ENCODE measurements at places on chromosomes 6 and 20.

GRCh38 chr6:3616565-3617176 lies 134.8 kb downstream of the PXDC1 start:
- no peak for DNase-seq

GRCh38 chr6:105819745-105820144 lies 266.4 kb upstream of the PRDM1 start:
- no peak for DNase-seq

DNA sequence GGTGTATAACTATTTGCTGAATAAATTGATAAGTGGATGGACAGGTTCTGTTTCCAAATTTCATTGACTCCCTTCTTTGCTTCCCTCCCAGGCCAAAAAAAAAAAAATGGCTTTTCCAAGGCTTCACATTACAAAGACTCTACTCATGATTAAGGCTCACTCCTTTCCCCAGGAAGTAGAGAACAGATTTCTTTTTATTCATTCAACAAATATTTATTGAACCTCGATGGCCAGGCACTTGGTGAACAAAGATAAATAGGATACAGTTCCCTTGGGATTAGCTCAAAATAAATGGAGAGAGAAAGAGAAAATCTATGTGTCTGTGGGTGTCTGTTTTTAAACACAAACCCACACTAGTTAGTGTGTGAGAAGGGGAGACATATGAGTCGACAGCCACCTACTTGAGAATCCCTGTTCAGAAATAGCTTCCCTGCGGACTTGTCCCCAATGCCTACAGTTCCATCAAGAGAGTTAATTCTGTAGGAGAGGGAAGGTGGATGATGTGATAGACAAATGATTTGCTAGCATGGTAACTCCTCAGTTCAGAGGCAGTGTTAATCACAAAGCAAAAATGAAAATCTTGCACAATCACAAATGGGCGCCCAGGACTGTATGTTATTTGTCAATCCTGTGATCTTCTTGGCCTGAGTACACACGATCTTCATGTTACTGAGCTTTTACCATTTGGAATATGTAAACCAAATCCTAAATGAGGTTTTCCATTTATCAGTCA lies 20.3 kb downstream of the TRAF3IP2 start:
- no peak for DNase-seq

- no peak for DNase-seq
Observed at GRCh38 chr6:157047951-157048350, 270.8 kb downstream of the ARID1B start.

DNA sequence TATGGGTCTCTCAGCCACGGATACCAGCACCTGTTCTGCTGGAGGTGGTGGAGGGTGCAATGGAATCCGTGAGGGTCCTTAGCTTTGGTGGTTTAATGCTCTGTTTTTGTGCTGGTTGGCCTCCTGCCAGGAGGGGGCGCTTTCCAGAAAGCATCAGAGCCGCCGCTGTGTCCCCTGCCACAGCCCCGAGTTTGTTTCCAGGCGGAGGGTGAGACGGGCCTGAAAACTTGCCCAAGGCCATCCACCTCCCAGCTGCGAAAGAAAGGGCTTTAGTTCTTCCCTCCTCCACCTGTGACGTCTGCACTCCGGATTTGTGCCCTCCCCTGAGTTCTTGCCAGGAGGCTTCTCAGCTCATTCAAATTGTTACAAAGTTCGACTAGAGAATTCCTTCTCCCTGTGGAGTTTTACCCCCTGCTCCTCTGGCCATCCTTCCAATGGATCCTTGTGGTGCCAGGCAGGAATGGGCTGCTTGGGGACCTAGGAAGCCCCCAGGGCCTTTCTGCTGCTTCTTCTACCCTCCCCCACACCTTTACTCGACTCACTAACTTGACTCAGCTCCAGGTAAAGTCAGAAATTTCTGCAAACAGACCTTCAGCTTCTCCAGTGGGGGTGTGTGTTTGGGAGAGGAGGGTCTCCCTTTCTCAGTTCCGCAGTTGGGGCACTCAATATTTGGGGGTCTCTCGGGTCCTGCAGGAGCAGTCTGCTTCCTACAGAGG lies 873.7 kb downstream of the KIF16B start:
- DNase-seq = peak; percentile 72

DNA sequence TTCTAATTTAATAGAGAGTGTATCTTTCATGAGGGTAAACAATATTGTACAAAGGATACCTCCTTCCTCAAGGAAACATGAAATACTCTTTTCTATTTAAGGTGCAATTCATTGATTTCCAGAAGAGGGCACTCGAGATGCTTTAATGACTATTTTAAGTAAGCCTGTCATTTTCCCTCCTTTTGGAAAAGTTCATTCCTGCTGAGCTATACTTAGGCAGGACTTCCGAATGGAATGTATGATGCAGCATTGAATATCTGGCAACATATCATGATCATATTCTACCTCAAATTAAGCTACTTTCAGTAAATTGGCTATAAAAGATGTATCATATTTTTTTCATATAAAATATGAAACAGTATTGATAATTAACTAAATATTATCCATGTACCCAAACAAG lies 5.0 kb downstream of the DST start:
- DNase-seq = peak; percentile 46

- no peak for DNase-seq
Observed at GRCh38 chr6:160028487-160029275, 59.8 kb downstream of the IGF2R start.

DNA sequence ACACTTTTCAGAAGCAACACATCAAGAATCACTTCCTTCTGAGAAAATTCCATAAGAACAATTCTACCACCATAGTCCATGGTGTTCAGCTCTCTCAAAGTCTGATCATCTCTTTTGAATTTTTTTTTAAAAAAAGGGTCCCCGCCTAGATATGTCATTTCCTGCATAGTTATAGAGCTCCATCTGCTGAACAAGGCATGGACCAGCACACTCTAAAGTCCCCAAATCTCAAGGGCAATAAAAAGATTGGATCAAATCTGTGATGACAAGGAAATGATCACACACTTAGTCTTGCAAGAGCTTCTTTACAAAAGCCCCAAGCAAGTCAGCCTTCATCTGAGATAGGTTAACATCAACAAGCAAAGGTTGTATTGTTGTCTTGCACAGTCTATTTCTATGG lies 100.7 kb upstream of the STMND1 start:
- DNase-seq = no peak

DNA sequence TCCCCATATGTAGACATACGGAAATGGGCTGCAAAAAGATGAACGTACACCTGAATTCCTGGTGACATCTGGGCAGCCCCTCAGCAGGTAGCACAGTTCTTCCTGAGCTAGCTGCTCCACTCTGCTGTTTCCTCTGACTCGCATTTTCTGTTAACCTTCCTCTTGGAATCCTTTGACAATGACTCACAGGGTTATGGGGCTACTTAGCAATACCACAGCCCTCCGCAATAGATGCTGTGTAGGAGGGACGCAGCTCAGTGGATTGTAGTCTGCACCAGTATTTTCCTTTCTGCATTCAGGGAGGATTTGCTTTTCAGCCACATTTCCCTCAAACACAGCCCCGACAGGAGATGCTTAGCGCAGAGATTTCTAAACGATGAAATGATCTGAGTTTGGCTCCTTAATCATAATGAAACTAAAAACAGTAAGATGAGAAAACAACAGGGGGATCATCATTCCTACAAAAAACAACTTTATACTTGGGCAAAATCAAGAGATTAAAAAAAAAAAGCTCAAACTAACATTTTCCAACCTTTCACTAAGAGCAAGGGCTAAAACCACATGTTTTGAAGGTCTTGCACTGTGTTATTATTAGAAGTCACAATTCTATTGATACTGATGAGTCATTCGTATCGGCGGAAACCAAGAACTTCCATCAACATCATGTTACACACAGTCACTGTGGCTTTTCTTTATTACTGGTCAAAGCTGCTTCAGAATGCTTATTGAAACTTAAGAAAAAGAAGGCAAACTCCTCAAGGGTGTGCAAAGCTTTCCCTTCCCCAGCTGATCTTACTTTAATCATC lies 12.2 kb downstream of the BACH2 start:
- peak; percentile 91 for DNase-seq

- DNase-seq = no peak
Observed at GRCh38 chr6:67451874-67452273, 1183.2 kb upstream of the ADGRB3 start.

GRCh38 chr6:68372991-68373390 lies 262.1 kb upstream of the ADGRB3 start:
- no peak for DNase-seq

DNA sequence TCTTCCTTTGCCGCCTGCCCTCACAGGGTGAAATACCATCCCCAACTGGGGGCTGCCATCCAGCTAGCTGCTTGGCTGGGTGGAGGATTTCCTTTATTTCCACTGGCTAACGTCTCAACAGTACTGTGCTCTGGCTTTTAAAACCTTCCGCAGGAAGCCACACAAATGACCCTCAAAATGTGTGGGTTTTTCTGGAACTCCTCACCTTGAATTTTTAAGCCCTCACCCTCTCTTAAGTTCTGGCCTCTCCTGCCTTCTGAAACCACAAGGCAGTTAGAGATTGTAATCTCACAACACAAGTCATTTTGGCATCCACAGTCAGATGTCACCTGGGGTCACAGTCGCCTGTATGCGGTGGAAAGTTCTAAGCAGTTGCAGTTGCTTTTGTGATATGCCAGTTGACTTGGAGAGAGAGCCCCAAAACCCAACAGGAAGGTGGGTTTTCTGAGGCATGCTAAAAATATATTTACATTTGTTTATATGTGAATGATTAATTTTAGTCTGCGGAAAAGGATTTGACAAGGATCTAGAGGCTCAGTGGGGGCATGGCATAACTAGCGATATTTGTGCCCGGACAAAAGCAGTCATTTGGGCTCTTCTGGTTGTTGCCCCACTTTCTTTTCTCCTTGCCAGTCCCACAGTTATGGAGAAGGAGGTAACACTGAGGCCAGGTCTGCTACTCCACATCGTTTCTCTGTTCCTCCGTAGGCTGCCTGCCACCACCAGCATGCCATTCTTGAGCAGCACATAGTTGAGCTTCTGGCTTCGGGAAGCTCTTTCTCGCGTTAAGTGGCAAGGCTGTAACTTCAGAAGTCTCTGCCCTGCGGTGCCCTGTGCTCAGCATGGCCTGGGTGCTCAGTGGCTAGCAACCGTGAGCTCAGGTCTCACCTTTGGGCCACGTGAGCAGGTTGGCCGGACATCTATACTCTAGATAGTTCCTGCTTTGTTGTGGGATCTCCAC lies 335.3 kb downstream of the CD83 start:
- no peak for DNase-seq

DNA sequence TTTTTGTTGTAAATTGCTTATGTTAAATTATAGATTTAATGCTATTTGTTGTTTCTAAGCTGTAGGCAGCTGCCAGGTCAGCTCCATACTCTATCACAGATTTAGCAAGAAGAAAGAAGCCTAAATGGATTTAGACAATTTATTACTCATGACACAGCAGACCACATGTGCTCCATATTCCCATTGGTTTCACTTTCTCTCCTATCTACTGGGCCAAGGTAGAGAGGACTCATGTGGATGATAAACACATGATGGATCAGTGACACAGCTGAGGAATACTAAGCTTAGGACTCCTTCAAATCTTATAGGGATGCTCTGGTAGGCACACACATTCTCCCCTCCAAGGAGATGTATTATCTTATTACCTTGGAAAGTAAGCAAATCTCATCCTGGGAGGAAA lies 553.0 kb upstream of the ADGRB3 start:
- no peak for DNase-seq

DNA sequence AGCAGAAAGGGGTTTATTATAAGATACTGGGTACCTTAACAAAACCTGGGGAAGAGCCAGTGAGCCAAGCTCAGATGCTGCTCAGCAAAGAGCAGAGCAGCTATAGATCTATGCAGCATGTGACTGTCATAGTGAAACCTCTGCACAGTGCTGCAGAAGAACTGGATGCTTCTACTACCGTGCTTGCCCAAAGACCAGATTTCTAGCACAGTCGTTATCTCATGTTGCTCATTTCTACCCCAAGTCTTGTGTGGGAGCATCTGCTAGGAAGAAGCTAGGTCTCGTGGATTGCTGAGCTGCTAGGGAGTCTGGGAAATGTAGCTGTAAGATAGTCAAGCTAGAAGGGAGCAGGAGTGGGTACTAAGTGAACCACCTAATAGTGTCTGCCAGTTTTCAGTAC lies 31.7 kb upstream of the GNRH2 start:
- no peak for DNase-seq

DNA sequence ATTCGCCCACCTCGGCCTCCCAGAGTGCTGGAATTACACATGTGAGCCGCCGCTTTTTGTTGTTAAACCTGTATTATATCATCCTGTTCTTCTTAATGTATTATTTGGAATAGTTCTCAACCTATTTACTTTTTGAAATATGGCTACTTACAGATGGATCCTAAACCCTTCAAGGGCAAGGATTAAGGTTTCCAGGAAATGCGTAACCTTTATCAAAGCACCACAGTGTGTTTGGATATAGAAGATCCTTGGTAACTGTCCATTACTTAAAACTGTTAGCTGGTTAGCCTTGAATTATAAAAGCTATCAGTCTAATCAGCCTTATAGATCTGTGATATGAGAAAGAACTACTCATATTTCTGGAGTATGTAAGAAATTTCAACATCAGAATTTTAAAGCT lies 12.3 kb upstream of the RPN2 start:
- DNase-seq = no peak

DNA sequence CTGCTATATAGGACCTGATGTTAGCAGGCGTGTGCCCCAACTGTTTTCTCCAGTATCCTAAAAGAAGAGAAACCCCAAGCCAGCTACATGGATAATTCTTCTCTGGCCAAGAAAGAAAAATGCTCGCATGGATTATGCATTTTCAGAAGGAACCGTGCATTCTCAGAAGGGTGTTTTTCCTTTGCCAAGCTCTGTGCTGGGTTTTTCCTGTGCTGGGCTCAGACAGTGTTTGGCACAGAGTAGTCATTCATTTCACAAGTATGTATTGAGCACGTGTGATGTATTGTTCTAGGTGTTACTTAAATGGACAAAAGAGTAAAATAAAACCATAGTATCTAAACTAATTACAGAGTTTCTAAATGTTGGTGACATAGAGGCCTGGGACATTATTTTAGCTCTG lies 62.7 kb upstream of the ZNF133 start:
- DNase-seq = peak; percentile 38

DNA sequence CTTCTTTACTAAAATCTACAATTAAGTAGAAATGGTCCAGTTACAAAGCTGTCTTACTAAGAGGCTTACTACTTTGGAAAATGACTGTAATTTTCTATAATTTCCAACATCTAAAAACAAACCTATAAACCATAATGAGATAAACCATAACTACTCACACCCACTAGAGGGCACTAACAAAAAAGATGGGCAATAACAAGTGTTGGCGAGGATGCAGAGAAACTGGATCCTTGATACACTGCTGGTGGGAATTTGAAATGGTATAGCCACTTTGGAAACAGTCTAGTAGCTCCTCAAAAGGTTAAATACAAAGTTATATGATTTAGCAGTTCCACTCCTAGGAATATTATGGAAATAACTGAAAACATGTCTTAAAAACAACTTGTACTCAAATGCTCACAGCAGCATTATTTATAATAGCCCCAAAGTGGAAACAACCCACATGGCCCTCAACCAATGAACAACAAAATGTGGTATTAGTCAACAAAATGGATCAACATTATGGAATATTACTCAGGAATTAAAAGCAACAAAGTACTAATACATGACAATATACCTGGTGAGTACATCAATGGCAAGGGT lies 50.6 kb downstream of the GJA10 start:
- no peak for DNase-seq

All from mammary epithelial cell (primary cell).